ENCODE measurements at places on chromosomes 7 and 10.

DNA sequence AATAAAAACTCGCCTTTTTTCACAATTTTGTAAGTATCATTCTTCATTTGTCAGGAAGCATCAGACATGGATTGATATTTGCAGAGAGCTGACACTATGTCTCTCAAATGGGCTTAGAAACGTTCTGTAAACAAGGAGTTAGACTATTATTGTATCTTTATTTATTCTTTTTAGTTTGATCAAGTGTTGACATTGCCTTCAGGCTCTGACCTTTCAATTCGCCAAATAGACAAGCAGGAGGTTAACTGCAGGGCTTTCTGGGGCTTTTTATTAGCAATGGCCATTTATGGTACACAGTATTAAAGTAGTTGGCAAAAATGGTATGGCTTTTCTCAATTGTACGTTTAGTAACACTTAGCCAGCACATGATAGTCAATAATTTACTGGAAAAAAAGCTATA, 221.7 kb downstream of the ZWINT start:
- no peak for DNase-seq

GRCh38 chr10:67969875-67970274, 85.4 kb downstream of the SIRT1 start:
- DNase-seq, result no peak

DNA sequence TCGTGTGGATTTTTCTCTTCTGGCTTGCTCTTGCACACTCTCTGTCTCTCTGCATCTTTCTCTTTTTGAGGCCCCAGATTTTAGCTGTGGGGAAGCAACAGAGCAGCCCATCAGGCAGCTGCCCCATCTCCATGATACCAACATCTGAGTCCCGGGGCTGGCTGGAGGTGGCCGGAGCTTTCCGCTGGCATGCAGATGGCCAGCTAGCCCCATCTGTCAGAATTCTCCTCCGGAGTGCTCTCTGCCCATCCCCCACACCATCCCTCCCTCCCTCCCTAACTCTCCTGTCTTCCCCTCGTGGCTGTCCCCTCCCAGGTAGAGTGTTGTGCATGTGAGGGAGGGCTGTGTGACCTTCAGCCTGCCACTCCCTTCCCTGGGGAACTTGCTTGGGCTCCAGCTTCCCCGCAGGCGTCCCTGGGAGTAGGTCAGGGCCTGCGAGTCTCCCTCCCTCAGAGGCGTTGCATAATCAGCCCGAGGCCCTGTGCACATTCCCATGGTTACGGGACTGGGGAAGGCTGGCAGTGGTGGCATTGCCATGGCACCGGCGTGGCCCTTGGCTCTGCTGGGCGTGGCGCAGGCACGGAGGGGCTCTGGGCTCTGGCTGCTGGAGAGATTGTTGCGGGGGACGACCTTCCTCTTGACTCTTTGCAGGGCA, 24.7 kb downstream of the GHRHR start:
- no peak for DNase-seq

DNA sequence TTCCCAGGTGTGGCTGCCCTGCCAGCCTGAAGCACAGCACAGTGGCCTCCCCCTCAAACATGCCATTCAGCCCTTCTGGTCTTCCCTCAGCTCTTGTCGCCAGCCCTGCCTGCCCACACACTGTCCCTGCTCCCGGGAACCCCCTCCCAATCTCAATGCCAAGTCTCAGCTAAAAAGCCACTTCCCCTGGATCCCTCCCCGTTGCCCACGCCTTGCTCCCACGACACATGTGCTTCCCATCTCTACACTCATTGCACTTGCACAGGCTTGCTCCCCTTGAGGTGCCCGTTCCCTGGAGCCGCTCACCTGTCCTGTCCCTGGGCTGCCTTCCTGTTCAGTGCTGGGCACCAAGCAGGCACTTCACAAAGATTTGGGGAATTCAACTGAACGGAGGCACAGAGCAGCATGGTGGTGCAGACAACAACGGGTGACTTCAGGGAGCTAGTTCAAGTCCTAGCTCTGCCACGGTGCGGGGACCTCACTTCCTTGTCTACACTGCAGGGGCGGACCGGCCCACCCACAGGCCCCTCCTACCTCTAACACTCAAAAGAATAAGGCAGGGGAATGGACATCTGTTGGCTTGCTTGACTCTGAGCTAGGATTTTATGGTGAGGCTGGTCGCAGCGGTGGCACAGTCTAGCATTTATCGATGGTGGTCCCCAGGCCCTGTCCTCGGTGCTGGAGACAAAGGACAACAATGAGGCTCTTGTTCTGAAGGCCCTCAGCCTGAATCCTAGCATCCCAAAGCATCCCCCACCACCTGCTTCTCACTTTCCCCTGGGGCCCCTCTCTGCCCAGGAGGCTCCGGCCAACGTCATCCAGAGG, 18.4 kb downstream of the RGS10 start:
- no peak for DNase-seq

GRCh38 chr7:143147070-143147469, 15.2 kb downstream of the PIP start:
- no peak for DNase-seq

DNA sequence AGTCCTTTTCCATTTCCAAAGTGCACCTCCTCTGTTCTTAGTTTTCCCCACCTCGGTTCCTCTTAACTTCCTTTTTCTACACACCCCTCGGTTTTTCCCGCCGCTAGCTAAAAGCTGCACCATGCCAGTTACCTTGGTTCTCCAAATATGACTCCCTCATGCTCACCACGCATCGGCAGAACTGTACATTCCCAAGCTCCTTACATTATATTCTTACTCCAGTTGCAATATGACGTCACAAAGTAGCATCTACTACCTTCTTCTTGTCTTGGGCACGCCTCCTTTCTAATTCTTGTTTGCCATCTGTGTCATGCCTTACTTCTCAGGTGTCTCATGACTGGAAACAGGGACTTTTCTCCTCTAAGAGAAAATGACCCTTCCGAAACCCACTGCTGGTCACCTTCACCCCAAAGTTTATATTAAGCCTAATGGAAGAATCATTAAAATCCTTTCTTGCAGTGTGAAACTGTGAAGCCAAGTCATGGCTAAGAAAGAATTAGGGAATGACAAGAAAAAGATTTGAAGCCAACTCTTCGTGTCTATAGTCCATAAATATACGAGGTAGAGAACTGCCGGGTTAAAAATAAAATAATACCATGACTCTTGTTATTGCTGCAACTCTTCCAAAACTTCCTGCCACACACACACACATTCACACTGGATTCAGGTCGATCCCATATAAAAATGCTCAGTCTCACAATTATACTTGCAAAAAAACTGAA, 1.7 kb downstream of the ESYT2 start:
- DNase-seq, result no peak

GRCh38 chr7:92880212-92881090, 44.1 kb upstream of the CDK6 start:
- DNase-seq, result no peak

- DNase-seq, result no peak
These were observed 213.1 kb downstream of the MAGI2 start for GRCh38 chr7:79240413-79240812.

DNA sequence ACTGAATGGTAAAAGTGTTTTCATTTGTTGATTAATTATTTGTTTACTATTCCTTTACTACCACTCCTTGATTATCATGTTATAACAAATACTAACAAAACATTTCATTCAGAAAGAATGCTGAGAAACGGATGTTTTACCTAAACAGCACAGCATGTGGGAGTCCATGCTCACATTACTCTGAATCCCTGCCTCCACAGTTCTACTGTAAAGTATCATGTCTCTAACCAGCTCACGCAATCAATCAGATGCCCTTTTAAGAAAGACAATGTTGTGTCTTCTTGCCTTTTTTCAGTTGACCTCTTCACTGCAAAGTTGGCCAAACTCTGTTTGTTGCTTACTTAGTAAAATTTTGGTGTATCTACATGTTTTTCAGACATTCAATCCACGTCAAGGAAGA, 232.5 kb upstream of the MDFIC start:
- DNase-seq, result no peak

Data from osteocyte (in vitro differentiated cells).